Femur (tissue), 1 donor: ENCODE measurements at places on chromosomes 16 and 17.

DNA sequence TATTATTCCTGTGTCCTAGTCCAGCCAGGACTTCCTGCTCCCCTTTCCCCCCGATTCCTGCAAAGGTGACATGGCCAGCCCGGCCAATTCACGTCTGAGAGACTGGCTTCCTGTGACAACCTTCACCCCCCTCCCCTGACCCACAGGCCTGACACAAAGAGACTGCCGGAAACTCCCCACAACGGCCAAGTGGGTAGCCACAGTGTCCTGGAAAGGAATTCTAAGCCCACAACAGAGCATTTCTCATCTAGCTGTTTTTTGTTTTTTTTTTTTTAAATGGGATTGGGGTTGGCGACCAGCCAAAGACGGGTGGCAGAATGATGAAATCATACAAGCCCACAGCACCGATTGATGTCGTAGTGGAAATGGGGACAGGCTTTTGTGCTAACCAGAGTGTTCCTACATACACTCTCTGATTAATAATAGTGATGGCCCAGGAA is 2.8 kb upstream of the XAF1 start:
- peak; percentile 83 for DNase-seq

DNA sequence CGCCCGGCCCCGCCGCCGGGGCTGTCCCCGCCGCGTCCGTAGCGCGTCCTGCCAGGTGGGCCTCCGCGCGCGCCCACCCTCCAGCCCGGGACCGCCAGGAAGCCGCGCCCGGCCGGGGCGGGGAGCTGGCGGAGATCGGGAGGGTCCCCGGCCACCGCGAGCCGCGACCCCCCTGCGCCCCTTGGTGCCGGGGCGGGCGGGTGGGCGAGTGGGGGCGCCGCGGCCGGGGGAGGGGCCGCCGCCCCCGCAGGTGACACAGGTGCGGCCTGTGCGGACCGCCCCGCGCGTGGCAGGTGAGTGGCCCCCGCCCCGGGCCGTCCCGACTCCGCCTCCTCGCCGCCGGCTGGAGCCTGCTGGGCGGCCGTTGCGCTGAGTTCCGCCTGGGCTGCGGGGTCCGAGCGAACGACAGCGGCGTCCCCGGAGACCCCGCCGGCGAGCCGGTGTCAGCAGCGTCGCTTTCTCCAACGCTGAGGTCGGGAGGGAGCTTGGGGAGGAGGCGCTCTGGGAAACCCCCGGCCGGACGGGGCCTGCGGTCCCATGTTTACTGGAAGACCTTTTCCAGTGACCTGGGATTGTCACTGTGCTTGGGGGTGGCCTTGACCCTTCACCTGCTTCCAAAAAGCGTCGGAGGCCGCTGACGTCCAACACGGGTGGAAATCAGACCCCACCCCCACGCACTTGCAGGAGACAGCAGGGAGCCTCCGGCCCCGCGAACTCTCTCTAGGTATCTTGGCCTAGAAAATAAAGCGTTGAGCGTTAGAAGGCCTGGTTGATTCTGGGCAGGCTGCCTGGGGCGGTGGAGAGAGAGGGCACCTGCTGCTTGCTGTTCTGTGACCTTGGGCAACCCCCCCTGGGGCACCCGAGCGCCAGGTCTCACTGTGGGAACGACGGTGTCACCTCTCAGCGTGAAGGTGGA is 542 bp downstream of the KLHL36 start:
- DNase-seq: peak; percentile 41

- DNase-seq: no peak
Observed at GRCh38 chr16:11836650-11837244, 14.6 kb downstream of the RSL1D1 start.

DNA sequence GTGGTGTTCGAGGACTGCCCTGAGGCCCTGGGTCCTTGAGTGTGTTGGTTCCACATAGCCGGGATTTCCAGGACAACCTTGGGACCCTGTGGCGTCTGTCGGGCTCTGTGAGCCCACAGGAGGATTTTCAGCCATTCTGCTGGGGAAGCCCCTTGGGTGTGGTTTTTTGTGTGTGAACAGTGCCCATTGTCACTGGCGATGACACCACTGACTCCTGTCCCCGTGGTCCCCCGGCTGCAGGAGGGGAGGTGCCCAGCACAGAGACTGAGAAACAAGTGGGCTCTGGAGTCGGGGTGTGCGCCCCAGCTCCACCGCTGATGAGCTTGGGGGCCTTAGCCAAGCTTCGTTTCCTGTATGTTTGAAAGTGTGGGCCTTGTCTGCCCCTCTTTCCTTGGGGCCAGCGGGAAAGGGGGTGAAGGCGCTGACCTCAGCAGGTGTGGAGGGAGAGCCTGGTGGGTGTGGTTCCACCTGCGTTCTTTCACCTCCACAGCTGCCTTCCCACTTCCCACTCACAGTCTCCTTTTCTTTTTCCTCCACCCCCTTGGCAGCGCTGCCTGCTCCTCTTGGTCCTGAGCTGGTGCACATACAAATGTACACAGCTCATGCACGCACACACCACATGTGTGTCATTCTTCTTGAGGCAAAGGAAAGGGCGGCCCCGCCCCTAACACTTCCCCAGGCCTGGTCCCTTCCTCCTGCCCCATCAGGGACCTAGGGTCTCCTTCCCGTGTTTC is 16.1 kb downstream of the MGRN1 start:
- DNase-seq: no peak

- no peak for DNase-seq
Observed at GRCh38 chr17:77631307-77631706, 327.2 kb upstream of the TNRC6C start.

DNA sequence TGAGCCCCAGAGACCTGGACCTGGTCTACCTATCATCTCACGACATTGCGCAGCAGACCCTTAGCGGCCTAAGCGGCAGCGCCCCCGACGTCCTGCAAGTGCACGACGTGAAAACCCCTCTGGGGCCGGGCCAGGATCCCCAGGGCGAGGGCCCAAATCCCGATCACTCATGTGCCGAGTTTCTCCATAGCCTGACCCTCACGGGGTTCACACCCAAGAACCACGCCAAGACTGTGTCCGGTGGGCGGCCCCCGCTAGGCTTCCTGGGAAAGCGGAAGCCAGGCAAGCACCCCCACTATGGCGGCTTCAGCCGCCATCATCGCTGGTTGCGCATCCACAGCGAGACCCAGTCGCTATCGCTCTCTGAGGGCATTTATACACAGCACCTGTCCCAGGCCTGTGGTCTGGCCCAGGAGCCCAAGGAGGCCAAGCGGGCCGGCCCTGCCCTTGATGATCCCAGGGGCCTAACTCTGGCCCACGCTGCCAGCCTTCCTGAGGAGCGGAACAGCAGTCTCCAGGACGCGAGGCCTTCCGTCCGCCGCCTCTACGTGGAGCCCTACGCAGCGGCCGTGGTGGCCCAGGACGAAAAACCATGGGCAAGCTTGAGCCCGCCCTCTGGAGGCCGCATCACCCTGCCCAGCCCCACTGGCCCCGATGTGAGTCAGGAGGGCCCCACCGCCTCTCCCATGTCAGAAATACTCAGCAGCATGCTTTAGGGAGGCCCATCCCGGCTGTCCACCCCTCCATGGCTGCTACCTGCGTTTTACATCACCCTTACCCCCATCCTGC is 82.8 kb upstream of the NOG start:
- DNase-seq: no peak

- no peak for DNase-seq
Observed at GRCh38 chr17:81527591-81528383, at the start of gene FSCN2. Gene FSCN2, plus strand, starts transcription at chr17:81528377. Its CDS starts 155 bp downstream, at chr17:81528532.

DNA sequence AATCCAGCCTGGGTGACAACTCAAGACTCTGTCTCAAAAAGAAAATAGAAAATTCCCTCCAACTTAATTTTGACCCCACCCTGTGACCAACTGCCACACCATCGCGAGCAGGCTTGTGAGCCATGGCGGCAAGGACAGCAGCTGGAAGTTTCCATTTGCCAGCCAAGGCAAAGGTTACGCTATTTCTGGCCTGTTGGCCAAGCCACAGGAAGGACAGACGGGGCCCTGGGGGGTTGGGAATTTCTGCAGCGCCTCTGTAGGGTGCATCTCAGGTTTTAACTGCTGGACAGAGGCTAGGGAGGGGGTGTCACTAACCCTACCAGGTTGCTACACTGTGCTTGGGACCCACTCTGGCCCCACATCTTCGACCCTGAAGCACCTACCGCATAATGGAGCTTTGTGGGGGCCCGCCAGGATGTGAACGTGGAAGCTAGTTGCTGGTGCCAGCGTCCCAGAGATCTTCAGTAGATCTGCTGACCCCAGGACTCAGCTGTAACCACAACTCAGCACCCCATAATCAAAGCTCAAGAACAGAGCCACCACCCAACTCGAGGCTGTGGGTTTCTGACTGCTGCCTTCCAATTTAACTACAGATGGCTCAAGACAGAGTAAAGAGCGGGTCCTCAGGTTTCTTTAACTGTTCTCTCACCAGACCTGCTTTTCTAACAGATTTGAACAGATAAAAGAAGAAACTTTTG is 10.9 kb downstream of the KIFC3 start:
- peak; percentile 77 for DNase-seq
